CD4-positive, alpha-beta T cell treated with Interleukin-10 for 1 hour (primary cell): ENCODE measurements at places on chromosomes 3 and 15.

DNA sequence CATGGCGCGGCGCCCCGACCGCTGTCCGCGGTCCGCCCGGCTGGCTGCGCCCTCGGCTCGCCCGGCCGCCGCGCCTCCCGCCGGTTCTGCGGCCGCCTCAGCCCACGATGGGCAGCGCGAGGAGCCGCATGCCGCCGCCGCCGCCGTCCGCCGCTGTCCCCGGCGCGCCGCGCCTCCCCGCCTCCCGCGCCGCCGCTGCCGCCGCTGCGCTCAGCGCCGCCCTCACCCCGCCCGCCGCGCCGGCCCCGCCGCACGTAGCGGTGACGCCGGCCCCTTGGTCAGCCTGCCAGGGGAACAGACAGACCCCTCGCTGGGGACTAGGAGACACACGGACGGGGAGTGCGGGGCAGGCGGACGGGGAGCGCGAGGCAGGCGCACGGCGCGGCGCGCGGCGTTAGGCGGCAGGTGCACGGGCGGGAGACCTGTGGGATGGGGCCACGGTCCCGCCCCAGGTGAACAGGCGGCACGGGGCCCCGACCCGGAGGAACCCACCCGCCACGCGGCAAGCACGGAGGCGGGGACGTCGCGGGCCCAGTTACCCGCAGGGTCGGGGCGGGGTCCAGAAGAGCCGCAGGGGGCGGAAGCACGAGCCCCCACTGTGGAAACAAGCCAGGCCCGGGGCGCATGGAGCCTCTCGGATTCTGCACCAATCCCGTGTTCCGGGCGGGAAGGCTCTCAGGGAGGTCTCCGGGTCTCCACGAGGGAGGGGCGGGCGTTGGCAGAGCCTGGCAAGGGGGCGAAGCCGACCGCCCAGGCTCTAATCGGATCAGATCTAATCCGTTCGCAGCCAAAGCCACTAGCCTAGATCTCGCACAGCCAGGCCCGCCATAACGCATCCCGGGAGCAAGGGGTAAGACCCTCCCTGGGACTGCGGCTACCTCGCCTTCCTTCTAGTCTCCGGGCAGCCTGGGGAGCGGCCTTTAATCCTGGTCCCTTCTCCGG, at the start of gene CSPG5:
Gene CSPG5, minus strand, starts transcription at position 175 of the 942 bp plus-strand sequence. Its CDS starts 172 bp downstream, at position 3.
- peak; percentile 28 for DNase-seq

DNA sequence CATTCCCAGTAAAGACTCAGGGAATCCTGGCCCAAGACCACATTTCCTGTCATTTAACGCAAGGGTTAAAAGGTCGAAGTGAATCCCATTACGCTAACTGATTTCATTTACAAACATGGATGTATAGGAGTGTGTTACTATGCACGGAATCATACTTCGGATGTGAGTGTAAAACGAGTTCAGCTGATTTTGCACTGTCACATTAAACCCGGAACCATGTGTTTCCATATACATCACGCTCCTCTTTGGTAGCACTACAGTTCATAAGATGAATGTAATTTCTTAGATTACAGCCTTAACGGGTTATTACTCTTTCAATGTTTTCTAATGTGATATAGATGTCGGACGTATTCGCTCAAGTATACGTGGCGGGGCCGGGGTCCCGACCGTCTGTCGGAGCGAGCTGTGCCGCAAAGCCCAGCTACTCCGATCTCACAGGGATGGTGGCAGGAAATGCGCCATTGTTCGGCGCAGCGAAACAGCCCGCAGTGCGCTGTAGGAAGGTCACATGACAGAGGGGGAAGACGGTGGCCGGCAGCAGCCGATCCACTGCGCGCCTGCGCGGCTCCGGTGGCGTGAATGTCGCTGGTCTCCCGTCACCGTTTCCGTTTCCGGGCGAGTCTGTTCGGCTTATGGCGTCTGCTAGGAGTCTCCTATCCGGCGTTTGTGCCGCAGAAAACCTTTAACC, 97.3 kb downstream of the NPAP1 start:
- DNase-seq = peak; percentile 59

DNA sequence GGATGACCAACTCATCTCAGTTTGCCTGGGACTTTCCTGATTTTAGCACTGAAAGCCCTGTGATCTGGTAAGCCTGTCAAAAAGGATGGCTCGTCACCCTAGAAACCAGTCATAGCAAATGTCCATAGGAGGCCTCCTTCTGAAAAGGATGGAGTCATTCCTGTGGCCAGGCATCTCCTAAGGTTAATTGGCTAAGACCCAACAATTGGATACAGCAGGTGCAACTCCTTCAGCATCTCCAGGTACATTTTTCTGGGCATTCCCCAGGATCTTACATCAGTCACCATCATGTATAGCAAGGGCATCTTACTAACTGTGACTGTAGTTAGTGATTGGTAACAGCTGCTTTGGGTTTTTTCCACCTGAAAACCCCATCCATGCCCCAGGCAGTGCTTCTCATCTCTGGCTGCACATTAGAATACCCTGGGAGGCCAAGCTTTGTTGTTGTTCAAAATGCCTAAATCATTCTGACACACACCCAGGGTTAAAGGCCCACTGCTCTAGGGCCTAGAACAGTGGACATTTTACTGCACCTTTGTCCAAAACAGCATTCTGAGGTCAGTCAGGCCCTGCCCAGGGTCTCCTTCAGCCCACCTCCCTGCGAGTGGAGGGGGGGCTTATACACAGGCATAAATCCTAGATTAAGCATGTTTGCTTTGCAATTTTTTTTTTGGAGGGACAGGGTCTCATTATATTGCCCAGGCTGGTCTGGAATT, 28.3 kb upstream of the GALNT15 start:
- DNase-seq = no peak

- no peak for DNase-seq
Measured at GRCh38 chr3:13702286-13702685, 153.4 kb downstream of the FBLN2 start.

- no peak for DNase-seq
Measured at GRCh38 chr3:121988146-121988545, 33.9 kb downstream of the ILDR1 start.

- no peak for DNase-seq
Measured at GRCh38 chr3:178217479-178217878, 318.8 kb upstream of the KCNMB2 start.

GRCh38 chr15:68201153-68201878, 3.8 kb downstream of the CALML4 start:
- no peak for DNase-seq

- DNase-seq = no peak
Measured at GRCh38 chr3:23219117-23219516, 16.0 kb downstream of the UBE2E2 start.

- DNase-seq = no peak
Measured at GRCh38 chr3:128585974-128586373, 64.6 kb downstream of the RPN1 start.

GRCh38 chr15:41276831-41277230, 45.8 kb downstream of the CHP1 start:
- no peak for DNase-seq

GRCh38 chr3:185931777-185932612, 5.8 kb downstream of the TRA2B start:
- peak; percentile 21 for DNase-seq

- no peak for DNase-seq
Measured at GRCh38 chr3:3906171-3906570, 106.9 kb downstream of the LRRN1 start.

- DNase-seq = no peak
Measured at GRCh38 chr3:172135820-172136219, 96.4 kb downstream of the FNDC3B start.

- DNase-seq = no peak
Measured at GRCh38 chr3:78274475-78275065, 1234.7 kb downstream of the ROBO2 start.

GRCh38 chr3:80233576-80233975, 465.8 kb upstream of the ROBO1 start:
- no peak for DNase-seq

DNA sequence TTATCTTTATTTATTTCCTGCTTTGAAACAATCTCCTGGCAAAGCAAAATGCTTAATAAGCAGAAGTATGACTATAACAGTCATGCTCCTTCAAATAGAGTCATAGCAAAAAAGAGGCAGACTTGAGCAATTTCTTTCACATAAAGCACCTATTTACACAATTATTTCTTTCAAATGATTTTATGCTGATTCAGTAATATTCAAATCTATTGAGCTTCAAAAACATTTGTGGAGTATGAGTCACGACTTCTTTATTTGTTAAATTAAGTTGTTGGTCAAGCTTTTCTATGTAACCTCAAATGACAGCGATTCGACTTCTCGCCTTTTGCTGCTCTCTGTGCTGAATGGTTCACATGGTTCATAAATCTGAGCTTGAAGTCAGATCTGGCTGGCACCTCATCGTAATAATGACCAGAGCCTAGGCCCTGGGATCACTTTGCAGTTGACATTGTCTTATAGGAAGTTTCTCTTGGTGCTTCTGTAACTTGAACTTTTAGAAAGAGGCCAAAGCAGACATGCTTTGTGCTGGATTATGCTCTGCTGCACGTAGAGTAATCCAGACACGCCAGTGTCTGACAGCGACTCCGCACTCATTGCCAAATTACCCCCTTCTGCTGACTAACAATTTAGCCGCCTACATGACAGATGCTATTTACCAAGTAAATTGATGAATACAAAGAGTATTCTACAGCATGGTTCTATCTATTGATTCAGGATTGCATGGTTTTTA, 139.0 kb downstream of the MCTP2 start:
- DNase-seq = no peak

DNA sequence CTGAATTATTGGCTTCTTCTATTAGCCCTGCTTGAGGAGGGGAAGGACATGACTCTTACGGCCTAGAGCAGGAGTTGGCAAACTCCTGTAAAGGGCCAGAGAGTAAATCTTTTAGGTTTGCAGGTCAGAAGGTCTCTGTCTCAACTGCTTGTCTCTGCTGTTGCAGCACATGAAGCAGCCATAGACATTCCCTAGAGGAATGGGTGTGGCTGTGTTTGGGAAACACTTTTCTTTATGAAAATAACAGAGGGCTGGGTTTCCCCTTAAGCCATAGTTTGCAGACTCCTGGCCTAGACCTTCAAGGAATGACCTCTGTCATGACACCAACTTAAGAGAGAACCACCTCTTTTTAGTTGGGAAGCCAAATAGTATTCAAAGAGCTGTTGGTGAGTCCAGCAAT, 10.3 kb downstream of the TRAK1 start:
- DNase-seq = no peak

- no peak for DNase-seq
Measured at GRCh38 chr3:188287762-188288505, 134.0 kb downstream of the LPP start.

- DNase-seq = no peak
Measured at GRCh38 chr3:168262887-168263286, 167.2 kb upstream of the GOLIM4 start.

- no peak for DNase-seq
Measured at GRCh38 chr3:150968341-150969035, 4.0 kb downstream of the CLRN1 start.
